ENCODE measurements at places on chromosomes 2 and 18. TPM values are rescaled to one million over a fixed set of nuclear protein-coding genes. Genes with fewer than 3 reads are reported as not detected.

GRCh38 chr18:40555914-40556313 lies 1399.1 kb upstream of the PIK3C3 start:
- DNase-seq, result no peak

The UGT1A10 gene
- total RNA-seq, result not detected

- DNase-seq, result no peak
These were observed 198.7 kb downstream of the CYP26B1 start for GRCh38 chr2:71948781-71949536.

GRCh38 chr2:94990956-94991355 lies 34.6 kb upstream of the MAL start:
- DNase-seq, result no peak

- no peak for DNase-seq
These were observed 6.8 kb downstream of the FBLN7 start for GRCh38 chr2:112144966-112145365.

The BABAM2 gene
- 24.6 TPM for total RNA-seq

The LDLRAD4 gene
- 0.09 TPM for total RNA-seq

The RPS27A gene
- 2,070 TPM for total RNA-seq

DNA sequence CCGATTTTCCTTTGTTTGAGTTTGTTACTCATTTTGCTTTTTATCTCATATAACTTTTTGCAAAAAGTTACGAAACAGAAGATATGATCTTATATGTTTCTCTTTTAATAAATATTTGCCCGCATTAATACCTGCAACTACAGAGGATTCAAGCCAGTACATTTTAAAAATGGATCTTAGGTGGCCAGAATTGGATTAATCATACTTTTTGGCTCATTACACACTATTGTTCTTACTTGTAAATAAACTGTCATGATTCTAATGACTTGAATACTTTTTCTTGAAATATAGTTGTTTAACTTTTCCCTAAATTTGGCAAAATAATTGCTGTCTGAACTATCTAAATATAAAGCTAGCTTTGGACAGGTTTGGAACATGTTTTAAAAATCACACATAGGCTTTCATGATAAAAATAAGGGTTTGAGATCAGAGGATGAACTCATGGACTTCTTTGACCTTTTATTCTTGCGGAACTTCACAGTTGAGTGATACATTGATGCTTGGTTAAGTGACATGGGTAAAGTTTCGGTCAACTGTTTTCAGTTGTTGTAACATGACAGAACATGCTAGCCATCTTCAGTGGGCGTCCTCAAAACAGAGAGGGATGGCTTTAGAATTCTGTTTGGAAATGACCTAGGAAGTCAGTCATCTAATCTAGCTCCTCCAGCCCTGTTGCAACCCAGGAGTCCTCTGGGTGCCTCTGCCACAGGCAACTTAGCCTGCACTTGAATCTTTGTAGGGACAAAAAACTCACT lies 44.5 kb downstream of the LTBP1 start:
- no peak for DNase-seq

The LYPD6 gene
- 15.0 TPM for total RNA-seq

The CCDC102B gene
- 0.53 TPM for total RNA-seq

DNA sequence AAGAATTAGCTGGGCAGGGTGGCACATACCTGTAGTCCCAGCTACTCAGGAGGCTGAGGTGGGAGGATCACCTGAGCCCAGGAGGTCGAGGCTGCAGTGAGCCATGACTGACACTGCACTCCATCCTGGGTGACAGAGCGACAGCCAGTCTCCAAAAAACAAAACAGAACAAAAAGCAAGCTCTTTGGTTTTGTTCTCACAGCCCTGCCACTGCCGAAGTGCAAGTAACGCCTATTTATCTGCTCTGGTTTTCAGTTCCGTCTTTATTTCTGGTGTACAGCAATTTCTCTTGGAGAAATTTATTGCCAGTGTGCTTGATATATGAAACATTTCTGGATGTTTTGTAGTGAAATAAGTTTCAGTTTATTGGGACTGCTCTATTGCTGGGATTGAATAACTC lies 61.9 kb downstream of the RAB10 start:
- DNase-seq, result no peak

The SLC5A7 gene
- not detected for total RNA-seq

The ERLEC1 gene
- total RNA-seq, result 79.2 TPM

GRCh38 chr2:230796280-230796862 lies 68.4 kb upstream of the ITM2C start:
- DNase-seq, result no peak

The ZNF514 gene
- 8.2 TPM for total RNA-seq

DNA sequence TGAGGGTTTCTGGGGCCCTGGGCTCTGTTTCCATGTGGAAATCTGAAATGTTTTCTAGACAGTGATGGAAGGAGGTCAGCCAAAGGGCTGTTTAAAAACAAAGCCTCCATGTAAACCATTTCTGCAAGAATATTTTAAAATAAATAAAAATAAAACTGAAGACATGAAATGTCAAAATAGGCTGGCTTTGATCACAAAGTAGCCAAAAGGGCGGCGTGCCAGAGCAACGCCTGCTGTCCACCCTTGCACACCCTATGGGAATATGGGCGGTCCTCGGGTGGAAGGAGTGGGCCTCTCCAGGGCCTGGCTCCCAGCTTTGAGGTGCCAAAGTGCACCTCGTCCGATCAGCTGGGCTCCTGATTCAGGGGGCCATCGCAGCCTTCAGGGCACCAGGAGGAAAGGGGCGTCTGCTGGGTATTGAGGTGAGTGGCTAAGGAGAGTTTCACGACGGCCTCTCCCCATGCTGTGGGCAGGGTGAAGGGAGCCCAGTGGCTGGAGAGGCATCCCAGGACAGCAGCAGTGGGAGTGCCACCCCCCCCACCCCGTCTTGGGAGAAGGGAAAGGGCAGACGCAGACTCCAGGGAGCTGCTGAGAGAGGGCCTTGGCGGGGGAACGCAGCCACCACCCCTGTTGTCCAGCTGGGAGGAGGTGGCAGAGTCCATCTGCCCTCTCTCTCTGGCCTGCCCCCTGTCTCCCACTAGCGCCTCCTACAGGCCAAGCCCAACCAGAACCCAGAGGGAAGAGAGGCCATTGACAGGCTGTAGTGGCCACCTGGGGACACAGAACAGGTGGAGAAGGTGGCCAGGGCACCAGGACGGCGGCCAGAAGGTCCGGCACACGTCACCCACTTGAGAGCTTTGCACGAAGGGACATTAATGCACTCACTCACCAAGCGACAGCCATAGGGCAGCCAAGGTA lies 5.7 kb upstream of the ERFE start:
- DNase-seq, result no peak

DNA sequence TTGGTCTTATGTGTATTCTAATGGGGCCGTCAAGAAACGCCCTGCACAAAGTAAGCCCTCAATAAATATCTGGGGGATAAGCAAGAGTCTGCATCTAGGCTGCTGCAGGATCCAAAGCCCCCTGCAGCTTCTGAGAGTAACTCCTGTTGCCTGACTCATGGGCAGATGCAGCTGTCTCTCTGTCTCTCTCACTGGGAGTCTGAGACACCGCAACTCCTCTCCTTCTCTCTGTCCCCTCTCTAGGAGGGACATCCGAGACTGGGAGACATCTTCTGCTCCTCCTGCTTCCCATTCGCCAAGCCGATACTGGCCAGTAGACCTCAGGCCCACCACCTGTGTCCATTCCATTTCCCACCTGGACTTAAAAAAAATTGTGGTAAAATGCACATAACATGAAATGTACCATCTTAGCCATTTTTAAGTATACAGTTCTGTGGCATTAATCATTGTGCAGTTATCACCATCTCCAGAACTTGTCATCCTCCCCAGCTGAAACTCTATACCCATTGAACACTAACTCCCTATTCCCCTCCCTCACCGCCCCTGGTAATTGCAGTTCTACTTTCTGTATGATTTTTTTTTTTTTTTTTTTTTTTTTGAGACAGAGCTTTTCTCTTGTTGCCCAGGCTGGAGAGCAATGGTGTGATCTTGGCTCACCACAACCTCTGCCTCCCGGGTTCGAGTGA lies 20.1 kb downstream of the DYSF start:
- no peak for DNase-seq

DNA sequence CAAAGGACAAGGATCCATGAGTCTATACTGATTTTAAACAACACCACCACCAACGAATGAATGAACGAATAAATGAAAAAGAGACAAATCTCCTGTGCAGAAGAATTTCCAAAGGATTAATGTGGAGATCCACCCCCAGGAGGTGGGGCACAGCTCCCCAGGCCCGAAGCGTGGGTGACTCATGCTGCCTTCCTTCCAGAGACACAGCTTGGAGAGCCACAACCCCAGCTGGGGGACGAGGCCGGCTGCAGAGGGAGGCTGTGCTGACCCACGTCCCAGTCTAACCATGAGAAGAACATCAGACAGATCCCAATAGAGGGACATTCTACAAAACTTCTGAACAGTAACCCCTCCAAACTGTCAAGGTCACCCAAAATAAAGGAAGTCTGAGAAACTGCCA lies 557.3 kb upstream of the SALL3 start:
- no peak for DNase-seq

- no peak for DNase-seq
These were observed 148.1 kb downstream of the EML6 start for GRCh38 chr2:54871457-54872107.

GRCh38 chr2:157722580-157723234 lies 94.0 kb upstream of the ACVR1C start:
- DNase-seq, result no peak

DNA sequence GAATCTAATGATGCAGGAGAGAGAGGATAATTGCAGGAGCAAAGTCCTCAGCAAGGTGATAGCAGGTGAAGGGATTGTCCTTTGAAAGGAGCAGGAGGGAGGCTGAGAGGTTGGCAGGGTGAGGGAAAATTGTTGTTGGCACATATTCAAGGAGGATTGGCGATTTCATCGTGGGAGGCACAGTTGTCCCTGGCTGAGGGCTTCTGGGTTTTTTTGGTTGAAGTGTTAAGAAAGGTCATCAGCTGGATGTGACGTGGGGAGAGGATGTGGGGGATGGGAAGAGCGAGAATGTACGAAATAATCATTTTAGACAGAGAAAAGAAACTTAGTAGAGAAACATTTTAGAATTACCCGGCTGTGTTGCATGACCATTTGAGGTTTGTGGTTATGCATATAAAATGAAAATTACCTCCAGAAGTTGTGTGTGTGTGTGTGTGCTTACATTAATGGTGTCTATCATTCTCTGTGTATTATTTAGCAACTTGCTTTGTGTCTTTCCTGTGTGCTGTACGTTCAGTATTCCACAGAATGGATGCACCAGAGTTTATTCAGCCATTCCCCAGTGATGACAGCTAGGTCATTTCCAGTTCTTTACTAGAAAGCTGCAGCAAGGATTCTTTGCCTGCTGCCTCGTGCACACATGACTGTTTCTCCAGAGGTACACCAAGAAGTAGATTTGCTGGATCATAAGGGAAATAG lies 67.6 kb downstream of the SDC1 start:
- DNase-seq, result no peak

DNA sequence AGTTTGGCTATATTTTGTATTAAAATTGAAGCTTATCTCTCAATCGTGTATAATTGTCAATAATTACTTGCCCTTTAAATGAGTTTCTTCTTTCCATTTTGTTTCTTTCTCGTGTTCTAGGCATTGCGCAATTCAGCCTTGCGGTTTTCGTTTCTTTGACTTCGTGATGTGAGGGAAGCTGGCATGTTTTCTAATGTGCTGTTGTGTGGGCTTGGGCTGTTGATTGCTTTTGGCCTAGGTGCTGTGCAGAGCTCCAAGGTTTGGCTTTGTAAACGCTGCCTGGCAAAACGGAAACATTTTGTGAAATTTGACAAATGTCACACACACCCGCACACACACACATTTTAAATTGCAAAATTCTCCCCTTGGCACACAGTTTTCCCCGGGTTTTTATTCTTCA lies 242.6 kb upstream of the TCF4 start:
- DNase-seq, result no peak

The RAX gene
- total RNA-seq, result not detected

- DNase-seq, result no peak
These were observed 99.5 kb downstream of the MAP4K4 start for GRCh38 chr2:101796825-101797600.

GRCh38 chr2:96608469-96609455 lies 29.4 kb downstream of the KANSL3 start:
- peak; percentile 84 for DNase-seq

- DNase-seq, result no peak
These were observed 3.7 kb upstream of the KHK start for GRCh38 chr2:27082773-27083409.

The CIAO1 gene
- total RNA-seq, result 86.9 TPM

The CEP76 gene
- total RNA-seq, result 16.6 TPM

GRCh38 chr18:59715966-59716369 lies 18.7 kb upstream of the CCBE1 start:
- peak; percentile 68 for DNase-seq

The CCDC121 gene
- 2.9 TPM for total RNA-seq

The ATG16L1 gene
- total RNA-seq, result 54.3 TPM

GRCh38 chr2:34121076-34121475 lies 522.0 kb upstream of the FAM98A start:
- no peak for DNase-seq

DNA sequence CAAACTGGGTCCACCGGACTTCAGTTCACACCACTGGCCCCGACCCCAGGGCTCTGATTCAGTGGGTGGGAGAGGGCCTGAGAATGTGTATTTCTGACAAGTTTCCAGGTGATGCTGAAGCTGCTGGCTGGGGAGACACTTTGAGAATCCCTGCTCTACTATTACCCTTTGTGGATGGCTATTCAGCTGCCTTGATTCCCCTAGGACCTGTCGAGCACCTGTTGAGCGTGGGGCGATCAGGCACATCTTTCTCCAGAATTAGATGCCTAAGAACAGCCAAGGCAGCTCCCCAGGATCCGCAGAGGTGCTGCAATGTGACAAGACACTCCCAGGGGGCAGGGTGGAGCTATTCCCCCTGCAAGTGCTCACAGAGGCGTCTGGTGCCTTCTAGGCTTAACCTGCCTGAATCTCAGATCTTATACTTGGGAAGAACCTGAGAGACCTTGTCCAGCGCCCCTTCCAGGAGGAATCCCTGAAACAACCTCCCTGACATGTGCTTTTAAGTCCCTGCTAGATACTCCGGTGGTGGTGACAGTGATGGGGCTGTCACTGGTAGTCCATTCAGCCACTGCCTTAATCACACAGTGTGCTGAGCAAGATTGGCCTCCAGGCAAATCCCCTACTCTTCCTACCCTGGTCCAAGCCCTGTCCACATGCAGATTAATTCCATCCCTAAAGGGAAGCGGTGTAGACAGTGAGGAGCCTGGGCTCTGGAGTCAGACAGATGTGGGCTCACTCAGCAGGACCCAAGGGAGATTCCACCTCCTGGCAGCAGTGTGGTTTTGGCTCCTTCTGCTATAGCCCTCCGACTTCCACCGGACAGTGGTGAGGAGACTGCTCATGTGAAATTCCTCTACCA lies 43.4 kb upstream of the OTOF start:
- DNase-seq, result no peak

The PAX8 gene
- not detected for total RNA-seq

- no peak for DNase-seq
These were observed 126.3 kb downstream of the NRP2 start for GRCh38 chr2:205808486-205809121.
